Upper lobe of left lung (tissue), 6 donors: ENCODE measurements at places on chromosomes 2 and 18. TPM values are rescaled to one million over a fixed set of nuclear protein-coding genes. Genes with fewer than 3 reads are reported as not detected.

OTOS gene
- total RNA-seq, result not detected

DNA sequence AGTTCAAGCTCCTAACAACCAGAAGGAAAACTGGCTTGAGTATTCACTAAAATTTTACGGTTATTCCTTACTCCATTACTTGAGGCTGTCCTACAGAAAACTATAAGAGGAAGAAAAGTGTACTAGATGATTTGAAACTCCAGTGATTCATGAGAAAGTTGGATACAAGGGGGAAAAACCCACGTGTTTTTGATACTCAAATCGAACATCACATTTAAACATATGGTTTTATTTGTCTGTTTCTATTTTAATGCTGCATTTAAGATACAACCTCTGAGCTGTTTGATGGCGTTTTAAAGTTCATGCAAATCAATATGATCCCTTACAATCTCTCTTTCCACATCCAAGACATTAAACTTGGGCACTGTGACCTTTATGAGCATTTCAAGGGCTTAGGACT, 125.1 kb upstream of the LMAN1 start:
- no peaks in the 10 kb centered on the region for H3K27me3 ChIP-seq
- H3K27ac ChIP-seq, result no peak overlapping the region
- peaks cover 5% of the 10 kb centered on the region for H3K4me1 ChIP-seq
- no peaks in the 10 kb centered on the region for H3K36me3 ChIP-seq

DNA sequence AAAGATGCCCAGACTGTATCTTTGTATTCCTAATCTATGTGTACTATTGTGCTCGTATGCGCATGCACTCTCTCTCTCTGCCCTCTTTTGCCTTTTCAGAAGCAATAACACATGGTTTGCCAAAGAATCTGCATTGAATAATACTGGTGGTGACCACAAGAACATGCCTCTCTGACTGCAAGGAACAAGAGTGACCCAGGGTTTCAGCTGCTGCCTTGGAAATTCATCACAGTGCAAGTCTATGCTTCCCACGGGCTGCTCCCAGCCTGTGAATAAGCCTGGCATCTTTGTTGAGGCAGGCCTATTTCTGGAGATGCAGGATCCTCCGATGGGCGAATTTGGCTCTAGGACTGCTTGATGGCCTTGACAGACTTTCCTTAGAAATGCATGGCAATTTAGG, 689.4 kb upstream of the FANCL start:
- H3K27me3 ChIP-seq, result no peaks in the 10 kb centered on the region
- H3K27ac ChIP-seq, result no peak overlapping the region
- no peaks in the 10 kb centered on the region for H3K4me1 ChIP-seq
- DNase-seq, result no peak
- H3K36me3 ChIP-seq, result no peaks in the 10 kb centered on the region
- H3K4me3 ChIP-seq, result no peak overlapping the region

- H3K4me3 ChIP-seq, result no peak overlapping the region
- DNase-seq, result no peak
- H3K36me3 ChIP-seq, result no peaks in the 10 kb centered on the region
These were observed 46.6 kb upstream of the TANC1 start for GRCh38 chr2:158921599-158922408.

GRCh38 chr2:219406861-219407230, 11.3 kb upstream of the DES start:
- H3K4me3 ChIP-seq, result no peak overlapping the region
- no peak for DNase-seq
- no peaks in the 10 kb centered on the region for H3K36me3 ChIP-seq
- H3K4me1 ChIP-seq, result peaks cover 3% of the 10 kb centered on the region
- no peak overlapping the region for H3K27ac ChIP-seq
- H3K27me3 ChIP-seq, result no peaks in the 10 kb centered on the region
